NCI-H2107 (cell line): ENCODE measurements at places on chromosomes 7 and 10.

GRCh38 chr7:147586526-147586925, 1004.0 kb upstream of the C7orf33 start:
- DNase-seq = no peak

- DNase-seq = no peak
Observed at GRCh38 chr7:43872406-43873110, 3.2 kb upstream of the MRPS24 start.

DNA sequence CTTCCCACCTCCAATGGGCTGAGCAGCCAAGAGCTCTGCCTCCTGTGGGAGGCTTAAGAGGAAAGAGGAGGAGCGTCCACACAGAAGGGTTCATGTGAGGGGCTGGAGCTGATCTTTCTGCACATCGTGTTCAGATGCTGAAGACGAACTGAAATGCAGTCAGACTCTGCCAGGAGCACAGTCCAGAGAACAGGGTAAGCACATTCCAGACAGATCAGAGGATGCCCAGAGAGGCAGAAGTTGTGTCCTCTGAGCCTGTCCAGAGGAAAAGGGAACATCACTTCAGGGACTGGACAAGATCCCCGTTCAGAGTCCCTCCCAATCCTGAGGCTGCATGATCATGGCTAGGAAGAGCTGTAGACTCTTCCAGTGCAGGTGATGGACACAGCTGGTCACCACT, 72.9 kb downstream of the ITIH5 start:
- no peak for DNase-seq

- no peak for DNase-seq
Observed at GRCh38 chr7:52639981-52640380, 395.5 kb upstream of the POM121L12 start.
